ENCODE measurements at places on chromosomes 2 and 18.
A peak's percentile ranks its signal among the peaks of the same experiment; 100 is the strongest.

- peak; percentile 84 for DNase-seq
Measured at GRCh38 chr2:74502147-74502719, 2.8 kb upstream of the LBX2 start.

- DNase-seq, result no peak
Measured at GRCh38 chr2:134912361-134912760, 6.3 kb upstream of the CCNT2 start.

- no peak for DNase-seq
Measured at GRCh38 chr2:9010866-9011265, 7.4 kb upstream of the MBOAT2 start.

GRCh38 chr18:11689669-11690565 is 853 bp downstream of the GNAL start:
- peak; percentile 68 for DNase-seq

DNA sequence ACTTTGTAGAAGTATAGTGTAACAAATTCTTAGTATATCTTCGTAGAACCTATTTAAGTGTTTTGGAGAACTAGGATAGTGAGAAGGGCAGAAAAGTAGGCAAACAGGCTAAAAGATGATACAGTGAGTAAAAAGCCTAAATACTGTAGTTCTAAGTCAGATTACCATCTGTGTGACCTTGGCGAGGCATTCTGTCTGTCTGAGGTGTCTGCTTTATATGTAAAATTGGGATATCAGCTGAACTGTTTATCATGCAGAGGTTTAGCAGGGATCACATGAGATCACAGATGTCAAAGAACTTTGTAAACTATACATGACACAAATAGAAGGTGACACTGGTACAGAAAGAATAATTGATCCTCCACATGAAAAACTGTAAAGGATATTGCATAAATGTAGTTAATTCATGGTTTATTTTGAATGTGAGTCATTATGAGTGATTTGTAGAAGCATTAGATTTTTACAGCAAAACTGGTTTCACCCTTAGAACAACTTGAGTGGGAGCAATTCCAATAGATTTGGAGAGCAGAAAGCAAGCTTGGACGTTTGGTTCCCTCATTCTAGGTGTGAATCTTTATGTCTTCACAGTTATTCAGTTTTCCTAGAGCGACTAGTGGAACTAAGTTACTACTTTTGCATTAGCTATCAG is 41.9 kb downstream of the TAF1B start:
- DNase-seq, result no peak

DNA sequence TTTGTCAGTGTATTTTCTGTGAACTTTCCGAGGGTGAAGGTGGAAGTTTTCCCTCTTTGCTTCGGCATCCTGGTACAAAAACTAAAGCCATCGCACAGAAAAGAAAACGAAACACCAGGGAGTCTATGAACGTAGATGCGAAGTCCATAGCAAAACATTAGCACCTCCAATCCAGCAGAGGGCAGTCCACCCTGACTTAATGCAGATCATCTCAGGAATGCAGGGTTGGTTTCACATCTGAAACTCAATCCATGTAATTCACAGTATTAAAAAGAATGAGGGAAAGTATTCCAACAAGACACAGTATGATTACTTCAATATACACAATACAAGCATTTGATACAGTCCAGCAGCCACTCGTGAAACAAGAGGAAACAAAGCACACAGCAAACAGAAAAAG is 70.8 kb downstream of the RTP5 start:
- DNase-seq, result no peak

- DNase-seq, result no peak
Measured at GRCh38 chr2:95539290-95539689, 52.5 kb upstream of the TRIM43 start.
